ENCODE measurements at places on chromosomes 7 and 10. TPM values are rescaled to one million over a fixed set of nuclear protein-coding genes. Genes with fewer than 3 reads are reported as not detected.

DGKB gene
- not detected for total RNA-seq

RSPH10B2 gene
- not detected for total RNA-seq

HOXA7 gene
- 4.7 TPM for total RNA-seq

SLC16A12 gene
- 0.19 TPM for total RNA-seq

ASL gene
- total RNA-seq, result 21.1 TPM

CFAP58 gene
- 0.36 TPM for total RNA-seq

TMEM236 gene
- 0.09 TPM for total RNA-seq

FRAT1 gene
- total RNA-seq, result 1.8 TPM

ADIRF gene
- total RNA-seq, result not detected

PALD1 gene
- 8.5 TPM for total RNA-seq

OSBPL3 gene
- total RNA-seq, result 13.4 TPM

CFTR gene
- total RNA-seq, result not detected

TRIM74 gene
- not detected for total RNA-seq

LIPN gene
- not detected for total RNA-seq

ATOH7 gene
- 0.22 TPM for total RNA-seq

NACAD gene
- total RNA-seq, result 0.35 TPM

PTPN20 gene
- total RNA-seq, result 4.5 TPM

SVOPL gene
- not detected for total RNA-seq

PRSS2 gene
- not detected for total RNA-seq

PON1 gene
- total RNA-seq, result 1.0 TPM

CRYGN gene
- total RNA-seq, result not detected

LAMTOR4 gene
- 171 TPM for total RNA-seq

TBX20 gene
- total RNA-seq, result 2.9 TPM

SLC13A1 gene
- total RNA-seq, result not detected

Data from A549 treated with ZK216348 at 1 μM for 4 hours (cell line).